NCI-H524 treated with DMSO at 0.1 percent for 48 hours (cell line): ENCODE measurements at places on chromosomes 2 and 18.

DNA sequence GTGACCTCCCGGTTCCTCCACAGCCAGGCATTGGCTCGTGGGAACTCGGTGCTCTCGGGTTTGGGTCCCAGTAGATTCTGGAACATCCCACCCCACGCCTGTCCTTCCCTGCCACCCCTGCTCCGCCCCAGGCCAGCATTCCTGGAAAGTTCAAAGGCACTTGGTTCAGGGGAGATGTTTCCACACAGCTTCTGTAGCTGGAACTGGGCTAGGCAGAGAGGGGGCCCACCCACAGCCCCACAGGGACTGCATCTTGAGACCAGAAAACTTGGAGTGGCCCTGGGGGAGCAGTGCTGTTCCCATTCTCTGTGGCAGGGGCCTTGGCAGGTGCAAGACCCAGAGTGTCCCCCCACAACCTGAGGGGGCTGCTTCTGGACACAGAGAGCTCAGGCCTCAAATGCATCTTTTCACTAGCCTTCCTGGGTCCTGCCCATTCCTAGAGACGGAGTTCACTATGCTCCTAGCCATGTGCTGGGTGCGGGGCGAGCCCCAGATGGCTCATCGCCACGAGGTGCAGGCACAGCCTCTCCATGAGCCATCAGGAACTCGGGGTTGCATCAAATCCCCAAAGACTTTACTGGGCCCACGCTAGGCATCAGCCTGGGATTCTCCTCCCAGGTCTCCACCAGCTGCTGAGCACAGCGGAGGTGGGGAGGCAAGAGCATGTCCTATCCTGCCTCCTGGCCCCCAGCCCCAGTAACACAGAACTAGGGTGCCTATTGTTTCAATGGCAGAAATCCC is 68.7 kb downstream of the ZFP36L2 start:
- DNase-seq, result no peak

GRCh38 chr2:68756178-68756577 is 21.6 kb downstream of the ARHGAP25 start:
- DNase-seq, result no peak

GRCh38 chr2:38622210-38622609 is 19.5 kb upstream of the HNRNPLL start:
- DNase-seq, result no peak

DNA sequence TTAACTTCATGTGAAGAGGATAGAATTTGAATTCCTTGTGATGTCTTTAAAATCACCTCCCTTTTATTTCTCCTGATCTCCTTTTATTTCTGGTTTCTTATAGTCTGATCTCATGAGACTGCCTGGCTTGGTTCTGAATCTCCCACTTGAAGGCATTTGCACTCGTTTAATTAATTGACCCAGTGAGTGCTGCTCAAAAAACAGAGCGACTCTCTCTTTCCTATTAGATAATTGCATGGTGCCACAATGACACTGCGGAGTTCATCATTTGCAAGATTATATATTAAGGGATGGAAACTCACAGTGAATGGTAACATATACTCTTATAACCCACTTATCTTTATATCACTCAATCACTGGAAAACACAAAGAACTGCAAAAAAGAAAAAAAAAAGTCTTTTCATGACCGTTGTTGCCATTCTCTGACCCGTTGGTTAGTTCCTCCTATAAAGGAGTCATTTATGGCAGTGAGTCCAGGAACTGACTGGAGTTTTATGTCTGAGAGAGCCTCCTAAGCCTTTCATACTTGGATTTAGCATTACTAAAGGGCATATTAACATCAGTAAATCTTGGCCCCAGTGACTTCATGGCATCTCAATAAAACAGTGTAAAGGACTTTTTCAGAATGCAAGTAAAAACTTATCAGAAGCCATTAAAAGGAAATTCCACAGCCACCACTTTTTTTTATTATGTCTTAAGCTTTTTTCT is 103.3 kb upstream of the EPHA4 start:
- DNase-seq, result no peak

DNA sequence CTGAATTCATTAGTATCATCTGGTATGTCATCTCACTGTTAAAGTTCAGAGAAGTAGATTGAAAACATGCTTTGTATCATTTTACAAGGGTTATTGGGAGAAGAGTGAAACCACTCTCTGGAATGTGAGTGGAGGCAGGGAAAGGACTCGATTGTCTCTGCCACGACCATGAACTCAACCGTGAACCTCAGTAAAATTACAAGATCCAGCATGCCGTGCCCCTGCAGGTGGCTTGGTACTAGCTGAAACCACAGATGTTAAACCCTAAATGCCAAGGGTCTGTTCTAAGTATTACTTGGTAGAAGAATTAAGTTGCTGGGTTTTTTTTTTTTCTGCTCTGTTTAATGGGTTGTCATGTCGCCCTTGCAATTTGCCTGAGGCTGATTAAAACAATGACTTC is 197.2 kb downstream of the MYO3B start:
- no peak for DNase-seq

DNA sequence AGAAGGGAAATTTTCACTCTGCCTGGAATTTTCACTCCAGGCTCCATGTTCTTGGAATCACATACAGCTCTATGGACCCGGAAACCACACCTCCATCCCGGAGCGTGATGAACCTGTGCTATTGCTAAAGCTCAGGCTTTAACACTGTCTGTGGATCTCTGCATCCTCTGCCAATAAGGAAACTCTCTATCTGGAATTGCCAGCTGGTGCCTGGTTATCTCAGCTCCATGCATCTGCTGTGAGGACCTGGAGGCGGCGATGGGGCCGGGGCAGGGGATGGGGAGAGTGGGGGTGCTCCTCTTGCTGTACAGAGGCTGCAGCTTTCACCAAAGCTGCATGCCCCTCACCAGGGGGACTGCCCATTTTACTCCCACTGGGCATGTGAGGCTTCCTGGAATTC is 754.0 kb upstream of the SOX11 start:
- DNase-seq, result no peak
